ENCODE measurements at places on chromosomes 12 and 14. TPM values are rescaled to one million over a fixed set of nuclear protein-coding genes. Genes with fewer than 3 reads are reported as not detected.

DNA sequence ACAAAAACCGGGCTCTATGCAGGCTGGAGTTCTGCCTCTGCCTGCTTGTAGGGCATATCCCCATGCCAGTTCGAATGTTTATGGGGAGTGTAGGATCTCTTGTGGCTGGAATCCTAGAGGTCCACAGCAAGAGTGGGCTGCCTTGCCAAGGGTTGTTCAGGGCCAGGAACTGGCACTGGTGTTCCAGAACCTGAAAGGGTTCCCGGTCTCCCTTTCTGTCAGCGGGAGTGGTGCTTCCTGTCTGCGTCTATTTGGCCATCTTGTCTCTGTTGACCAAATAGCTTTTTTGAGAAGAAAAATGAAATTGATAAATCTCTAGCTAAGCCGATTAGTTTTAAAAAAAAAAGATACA lies 17.8 kb downstream of the OLR1 start:
- H3K4me1 ChIP-seq: no peaks in the 10 kb centered on the region
- H3K27ac ChIP-seq: no peak overlapping the region
- no peaks in the 10 kb centered on the region for H3K27me3 ChIP-seq
- DNase-seq: no peak

GRCh38 chr12:12817616-12818015 lies 4.5 kb downstream of the DDX47 start:
- H3K4me3 ChIP-seq: no peak overlapping the region
- no peaks in the 10 kb centered on the region for H3K27me3 ChIP-seq
- H3K4me1 ChIP-seq: no peaks in the 10 kb centered on the region
- no peaks in the 10 kb centered on the region for H3K36me3 ChIP-seq

- H3K36me3 ChIP-seq: no peaks in the 10 kb centered on the region
- H3K4me1 ChIP-seq: no peaks in the 10 kb centered on the region
- no peaks in the 10 kb centered on the region for H3K27me3 ChIP-seq
- DNase-seq: no peak
Measured at GRCh38 chr12:74489543-74489942, 48.1 kb upstream of the ATXN7L3B start.

DNA sequence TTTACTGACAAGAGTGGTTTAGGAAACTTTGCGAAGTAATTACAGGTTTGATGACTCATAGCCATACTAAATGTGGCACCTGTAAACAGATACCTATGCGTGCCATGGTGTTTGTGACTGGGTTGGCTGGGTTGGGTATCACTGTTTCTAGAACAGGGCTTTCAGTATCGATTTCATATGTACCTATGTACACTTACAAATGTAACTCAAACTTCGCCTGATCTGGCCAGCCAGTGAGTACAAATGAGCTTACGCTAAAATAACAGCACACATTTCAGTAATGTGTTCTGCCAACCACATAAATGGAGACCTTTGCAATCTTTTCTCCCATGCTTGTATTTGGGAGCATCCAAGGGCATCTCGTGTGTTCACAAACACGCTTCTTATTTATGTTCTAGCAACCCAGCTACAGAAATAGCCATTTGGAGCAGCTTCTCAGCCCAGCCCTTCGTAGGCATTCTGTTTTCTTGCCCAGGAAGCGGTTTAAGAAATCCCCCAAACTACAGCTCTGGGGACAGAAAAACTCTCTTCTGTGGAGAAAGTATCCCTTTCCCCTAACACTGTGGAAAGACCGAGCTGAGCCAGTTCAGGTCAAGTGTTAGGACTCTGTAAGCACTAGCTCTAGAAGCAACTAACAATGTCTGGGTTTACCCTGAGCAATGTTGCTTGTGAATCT lies 42.3 kb upstream of the MDM1 start:
- no peak overlapping the region for H3K4me3 ChIP-seq
- no peak for DNase-seq
- no peaks in the 10 kb centered on the region for H3K27me3 ChIP-seq
- no peak overlapping the region for H3K27ac ChIP-seq

GRCh38 chr14:77180726-77181602 lies 634 bp upstream of the TMEM63C start:
- no peak for DNase-seq
- H3K4me1 ChIP-seq: no peaks in the 10 kb centered on the region
- no peaks in the 10 kb centered on the region for H3K27me3 ChIP-seq
- H3K4me3 ChIP-seq: no peak overlapping the region

Gene IRAK3
- 32.2 TPM for total RNA-seq

GRCh38 chr14:69059658-69060623 lies 80.8 kb upstream of the ACTN1 start:
- DNase-seq: peak; percentile 78
- no peaks in the 10 kb centered on the region for H3K27me3 ChIP-seq
- H3K27ac ChIP-seq: peak overlapping the region; percentile 70
- peaks cover 4% of the 10 kb centered on the region for H3K4me1 ChIP-seq
- no peaks in the 10 kb centered on the region for H3K36me3 ChIP-seq

GRCh38 chr14:105315941-105316576 lies 1.5 kb downstream of the PACS2 start:
- no peaks in the 10 kb centered on the region for H3K36me3 ChIP-seq
- no peak for DNase-seq
- no peaks in the 10 kb centered on the region for H3K4me1 ChIP-seq
- H3K4me3 ChIP-seq: no peak overlapping the region

DNA sequence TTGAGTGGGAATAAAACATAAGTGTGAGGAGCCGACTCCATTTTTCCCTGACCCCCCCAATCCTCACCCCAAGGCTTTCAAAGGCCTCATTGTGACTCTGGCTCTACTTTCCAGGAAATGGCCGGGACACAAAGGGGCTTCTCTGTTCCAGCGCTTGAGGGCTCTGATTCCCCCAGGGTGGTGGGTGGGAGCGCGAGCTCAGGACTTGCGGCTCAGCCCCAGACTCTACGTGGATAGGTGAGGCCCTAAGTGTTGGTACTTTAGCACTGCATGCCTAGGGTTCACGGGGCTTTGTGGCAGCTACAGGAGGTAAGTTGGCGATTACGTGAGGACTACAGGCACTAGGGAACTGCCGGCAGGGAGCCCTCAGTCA lies 553 bp downstream of the CNPY2 start:
- H3K4me3 ChIP-seq: peak overlapping the region; percentile 63
- peak overlapping the region; percentile 30 for H3K27ac ChIP-seq
- H3K27me3 ChIP-seq: no peaks in the 10 kb centered on the region
- peaks cover 2% of the 10 kb centered on the region for H3K36me3 ChIP-seq

- no peaks in the 10 kb centered on the region for H3K27me3 ChIP-seq
- DNase-seq: no peak
- H3K4me3 ChIP-seq: no peak overlapping the region
- H3K27ac ChIP-seq: no peak overlapping the region
- H3K36me3 ChIP-seq: no peaks in the 10 kb centered on the region
Measured at GRCh38 chr14:62206456-62206855, 444.2 kb downstream of the SNAPC1 start.

- H3K27ac ChIP-seq: no peak overlapping the region
- H3K4me3 ChIP-seq: no peak overlapping the region
- no peaks in the 10 kb centered on the region for H3K4me1 ChIP-seq
- no peak for DNase-seq
- no peaks in the 10 kb centered on the region for H3K36me3 ChIP-seq
- H3K27me3 ChIP-seq: no peaks in the 10 kb centered on the region
Measured at GRCh38 chr14:30855345-30856037, 18.9 kb upstream of the COCH start.

- H3K4me1 ChIP-seq: no peaks in the 10 kb centered on the region
- no peak for DNase-seq
- H3K27me3 ChIP-seq: no peaks in the 10 kb centered on the region
- H3K27ac ChIP-seq: no peak overlapping the region
- H3K4me3 ChIP-seq: no peak overlapping the region
- H3K36me3 ChIP-seq: no peaks in the 10 kb centered on the region
Measured at GRCh38 chr12:47242426-47242825, 162.7 kb upstream of the AMIGO2 start.

Data from aorta (tissue), 5 donors.